ENCODE measurements at places on chromosomes 11 and 22.
A peak's percentile ranks its signal among the peaks of the same experiment; 100 is the strongest.

GRCh38 chr11:100876815-100877520 is 189.9 kb downstream of the ARHGAP42 start:
- peak; percentile 74 for DNase-seq

- DNase-seq = no peak
These were observed 71.5 kb upstream of the RTL6 start for GRCh38 chr22:44569561-44569991.

DNA sequence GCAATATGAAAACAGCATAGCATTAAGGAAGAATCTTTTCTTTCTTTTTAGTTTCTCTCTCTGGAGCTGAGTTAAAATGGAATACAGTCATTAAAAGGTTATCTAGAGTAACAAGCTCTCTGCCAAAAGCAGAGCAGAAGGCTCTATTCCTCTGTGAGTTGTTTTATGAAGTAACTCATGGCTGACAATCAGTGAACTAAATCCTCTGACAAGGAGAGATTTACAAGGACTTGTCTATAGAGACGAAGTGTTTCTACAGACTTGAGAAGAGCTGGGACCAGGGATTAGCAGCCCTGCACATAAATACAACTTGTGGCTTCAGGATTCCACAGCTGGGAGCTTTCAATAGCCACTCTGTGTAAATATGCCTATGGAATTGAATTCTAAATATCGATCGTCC is 192.5 kb upstream of the RAG2 start:
- no peak for DNase-seq

GRCh38 chr22:28021998-28022660 is 103.1 kb upstream of the PITPNB start:
- no peak for DNase-seq

DNA sequence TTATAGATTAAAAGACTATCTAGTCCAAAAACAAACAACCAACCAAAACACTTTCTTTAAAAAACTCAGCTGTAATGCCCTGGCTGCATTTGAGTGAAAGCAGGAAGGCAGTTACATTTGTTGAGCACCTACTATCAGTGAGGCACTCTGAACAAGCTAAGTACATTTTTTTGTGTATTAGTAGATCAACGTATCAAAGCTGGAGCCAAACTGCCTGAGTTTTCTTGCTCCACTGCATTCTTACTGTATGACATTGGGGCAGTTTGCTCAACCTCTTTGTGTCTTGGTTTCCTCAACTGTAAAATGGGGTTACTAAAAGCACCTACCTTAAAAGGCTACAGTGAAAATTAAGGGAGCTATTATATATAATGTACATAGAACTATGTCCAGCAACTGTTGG is 22.0 kb downstream of the COA4 start:
- DNase-seq = no peak

- no peak for DNase-seq
These were observed 7.3 kb upstream of the PDE2A start for GRCh38 chr11:72681226-72682153.

DNA sequence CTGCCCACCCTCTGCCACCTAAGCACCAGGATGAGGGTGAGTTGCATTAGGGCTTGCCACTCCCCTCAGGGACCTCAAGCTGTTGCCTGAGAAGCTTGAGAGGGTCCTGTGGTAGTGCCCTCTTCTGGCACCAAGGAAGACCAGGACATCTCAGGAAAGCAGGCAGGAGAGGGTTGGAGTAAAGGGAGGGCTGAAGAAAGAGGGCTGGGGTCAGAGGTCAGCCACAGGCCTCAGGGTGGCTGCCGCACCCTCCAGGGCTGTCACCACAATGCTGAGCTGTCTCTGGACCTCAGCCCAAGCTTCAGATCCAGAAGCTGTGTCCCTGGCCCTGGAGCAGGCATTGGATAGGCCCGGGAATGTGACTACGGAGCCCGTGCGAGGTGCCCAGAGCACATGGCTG is 4.1 kb downstream of the SAC3D1 start:
- DNase-seq = no peak

DNA sequence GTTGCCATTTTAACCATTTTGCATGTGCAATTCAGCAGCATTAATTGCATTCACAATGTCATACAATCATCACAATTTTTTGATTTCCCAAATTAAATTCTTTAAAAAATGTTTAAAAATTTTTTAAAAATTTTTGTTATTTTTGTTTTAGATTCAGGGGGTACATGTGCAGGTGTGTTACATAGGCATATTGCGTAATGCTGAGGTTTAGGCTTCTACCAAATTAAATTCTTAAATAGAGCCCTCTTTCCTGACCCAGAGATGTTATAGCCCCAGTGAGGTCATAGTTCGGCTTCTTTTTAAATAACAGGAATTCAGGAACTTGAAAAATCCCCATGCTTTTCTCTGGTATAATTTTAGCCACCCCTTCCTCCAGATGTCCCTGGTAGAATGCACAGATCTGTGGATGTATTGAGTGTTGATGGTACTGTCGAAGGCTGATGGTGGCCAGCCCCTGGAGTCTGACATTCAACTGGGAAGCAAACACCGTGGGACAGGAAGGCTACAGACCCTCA is 11.3 kb upstream of the AMPD3 start:
- no peak for DNase-seq
